ENCODE measurements at places on chromosomes 3 and 15.
A peak's percentile ranks its signal among the peaks of the same experiment; 100 is the strongest.

- DNase-seq: no peak
Measured at GRCh38 chr3:63679186-63679585, 26.7 kb downstream of the SNTN start.

GRCh38 chr3:34183611-34184340, 385.3 kb downstream of the PDCD6IP start:
- DNase-seq: no peak

GRCh38 chr3:73365756-73366397, 258.9 kb downstream of the PDZRN3 start:
- DNase-seq: no peak

GRCh38 chr3:185172086-185173049, 19.5 kb upstream of the C3orf70 start:
- DNase-seq: no peak

- no peak for DNase-seq
Measured at GRCh38 chr3:106720510-106720909, 656.7 kb upstream of the CCDC54 start.

GRCh38 chr3:141776885-141777284, 13.7 kb downstream of the GRK7 start:
- no peak for DNase-seq

- DNase-seq: no peak
Measured at GRCh38 chr3:152382312-152383135, 113.8 kb downstream of the MBNL1 start.

DNA sequence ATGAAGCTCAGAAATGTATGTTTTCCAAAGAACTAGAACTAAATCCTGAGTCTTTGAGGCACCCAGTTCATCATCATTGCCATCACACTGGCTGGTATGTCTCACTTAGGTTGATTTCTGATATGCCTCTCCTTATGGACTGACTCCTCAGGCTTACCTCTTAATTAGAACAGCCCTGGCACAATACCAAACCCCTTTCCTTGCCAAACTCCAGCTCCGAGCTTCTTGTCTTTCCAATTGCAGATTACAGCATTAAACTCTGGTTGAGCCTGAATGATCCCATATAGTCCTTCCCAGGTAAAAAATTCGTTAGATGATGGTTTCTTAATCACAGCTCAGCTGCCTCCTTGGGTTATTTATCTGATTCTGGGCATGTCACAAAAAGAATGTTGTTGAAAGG, 66.3 kb downstream of the RTP4 start:
- DNase-seq: no peak

GRCh38 chr3:168534761-168535160, 439.0 kb upstream of the GOLIM4 start:
- DNase-seq: no peak

GRCh38 chr3:146581080-146581601, 24.0 kb downstream of the PLSCR5 start:
- no peak for DNase-seq

DNA sequence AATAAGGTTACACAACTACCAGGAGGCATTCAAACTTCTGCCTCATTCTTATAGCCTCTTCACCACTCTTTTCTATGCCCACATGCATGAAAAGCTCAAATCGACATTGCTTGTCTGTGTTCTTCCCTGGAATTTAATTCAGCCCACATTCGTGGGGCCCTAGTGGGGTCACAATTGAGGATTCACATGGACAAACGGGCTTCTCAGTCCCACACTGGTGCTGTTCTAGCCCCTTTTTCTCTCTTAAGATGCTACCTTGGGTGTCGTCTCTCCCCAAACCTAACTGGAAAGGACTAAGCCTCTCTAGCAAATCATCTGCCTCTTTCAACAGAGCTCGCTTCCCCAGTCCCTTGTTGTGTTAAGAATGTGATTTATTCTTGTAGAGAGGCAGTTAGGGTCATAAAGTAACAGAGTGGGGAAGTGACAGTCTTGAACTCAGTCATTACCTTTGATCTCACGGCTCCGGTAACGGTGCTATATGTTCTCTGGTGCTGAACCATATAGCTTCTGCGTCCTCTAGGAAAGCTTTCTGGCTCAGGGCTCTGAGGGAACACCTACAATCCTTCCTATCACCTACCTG, 4.9 kb downstream of the LPP start:
- no peak for DNase-seq

GRCh38 chr15:50594311-50594710, 47.8 kb upstream of the USP50 start:
- no peak for DNase-seq

DNA sequence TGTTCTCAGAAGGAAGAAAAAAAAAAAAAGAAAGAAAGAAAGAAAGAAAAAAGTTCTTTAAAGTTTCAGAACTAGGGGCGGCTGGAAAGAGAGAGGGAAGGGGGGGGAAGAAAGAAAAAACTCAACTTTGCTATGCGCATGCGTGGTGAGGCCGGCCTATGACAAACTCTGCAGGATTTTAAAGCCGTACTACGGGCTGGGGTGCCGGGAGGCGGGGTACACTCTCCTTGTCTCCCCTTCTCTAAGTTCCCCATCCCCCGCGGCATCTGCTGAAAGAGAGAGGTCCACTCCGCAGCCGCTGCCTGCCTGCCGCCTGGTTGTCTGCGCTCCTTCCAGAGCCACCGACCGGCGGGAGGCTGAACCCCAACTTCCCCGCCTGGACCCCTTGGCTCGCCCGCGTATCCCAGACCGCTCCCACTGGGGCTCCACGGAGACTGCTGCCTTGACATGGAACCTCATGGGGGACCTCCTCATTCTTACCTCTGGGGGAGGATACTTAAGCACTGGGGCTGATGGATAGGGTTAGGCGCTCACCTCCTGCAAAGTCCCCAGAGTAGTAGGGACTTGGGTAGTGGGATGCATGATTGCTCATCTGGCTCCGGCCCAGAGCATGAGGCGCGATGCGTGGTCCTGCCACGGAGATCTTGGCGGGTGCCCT, 1.4 kb upstream of the WNT5A start:
- DNase-seq: no peak

- DNase-seq: no peak
Measured at GRCh38 chr3:103511891-103512290, 1077.1 kb downstream of the ZPLD1 start.

GRCh38 chr15:86038491-86038890, 41.2 kb upstream of the AGBL1 start:
- DNase-seq: no peak

GRCh38 chr3:124826703-124827102, 60.5 kb downstream of the ITGB5 start:
- no peak for DNase-seq

GRCh38 chr3:33061782-33062181, 35.2 kb downstream of the GLB1 start:
- DNase-seq: peak; percentile 32

GRCh38 chr3:134239538-134239937, 11.1 kb downstream of the RYK start:
- DNase-seq: no peak

- DNase-seq: no peak
Measured at GRCh38 chr15:62107571-62108121, 40.9 kb downstream of the C2CD4A start.

DNA sequence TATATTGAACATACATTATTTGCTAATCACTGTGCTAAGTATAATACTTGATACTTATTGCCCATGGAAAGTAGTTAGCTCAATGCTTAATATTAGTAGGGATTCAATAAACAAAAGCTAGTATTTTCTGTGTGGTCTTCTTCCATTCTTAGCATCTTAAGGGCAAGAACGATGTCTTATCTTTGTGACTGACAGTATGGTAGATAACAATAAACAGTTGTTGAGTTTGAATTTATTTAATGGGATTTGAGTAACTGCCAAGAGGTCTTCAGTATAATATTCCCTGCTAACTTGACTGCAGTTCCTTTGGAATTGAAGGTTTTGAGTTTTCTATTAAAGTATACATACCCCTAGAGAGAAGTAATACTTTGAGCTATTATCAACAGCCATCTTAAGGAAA, 70.1 kb downstream of the ZNF609 start:
- no peak for DNase-seq

DNA sequence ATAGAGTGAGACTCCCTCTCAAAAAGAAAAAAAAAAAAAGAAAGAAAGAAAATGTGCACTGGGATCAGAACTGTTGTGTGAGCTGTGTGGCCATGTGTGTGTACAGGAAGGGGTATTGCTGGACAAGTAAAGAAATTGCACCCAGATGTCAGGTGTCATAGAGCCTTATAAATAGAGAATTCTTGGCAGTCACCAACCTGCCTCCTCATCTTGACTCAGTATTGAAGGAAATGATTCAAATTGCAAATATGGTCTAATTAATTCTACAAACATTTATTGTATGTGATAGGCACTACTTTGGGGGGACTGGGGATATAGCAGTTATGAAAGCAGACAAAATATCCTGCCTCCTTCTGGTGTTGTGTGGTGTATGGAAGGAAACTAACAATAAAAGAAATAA, 243.8 kb upstream of the TTC14 start:
- no peak for DNase-seq

DNA sequence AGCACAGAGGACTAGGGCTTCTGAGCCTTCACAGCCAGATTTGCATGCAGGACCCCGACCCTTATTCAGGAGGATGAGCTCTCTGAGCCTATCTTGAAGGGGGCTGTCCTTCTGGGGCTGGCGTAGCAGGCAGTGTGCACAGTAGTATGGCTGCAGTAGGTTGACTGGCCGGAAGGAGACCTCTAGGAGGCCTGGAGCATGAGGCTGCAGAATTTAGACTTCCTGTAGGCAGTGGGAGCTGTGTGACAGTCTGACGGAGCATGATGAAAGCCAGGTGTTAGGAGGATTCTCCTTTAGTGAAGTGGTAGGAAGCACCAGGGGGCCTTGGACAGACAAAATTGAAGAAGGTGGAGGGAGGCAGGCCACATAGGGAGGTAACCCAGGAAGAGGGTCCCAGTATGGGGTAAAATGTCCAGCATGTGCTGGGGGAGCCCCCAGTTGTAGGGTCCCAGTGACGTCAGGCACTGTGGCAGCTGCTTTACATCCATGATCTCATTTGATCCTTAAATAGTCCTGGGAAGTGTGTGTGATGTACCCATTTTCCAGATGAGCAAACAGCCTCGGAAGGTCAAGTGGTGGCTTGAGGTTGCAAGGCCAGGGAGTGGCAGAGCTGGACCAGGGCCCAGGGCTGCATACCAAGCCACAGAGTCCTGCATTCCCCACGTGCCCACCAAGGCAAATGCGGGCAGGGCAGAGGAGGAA, 36.1 kb downstream of the SPSB4 start:
- DNase-seq: no peak

GRCh38 chr3:42887084-42887483, 11.4 kb upstream of the CYP8B1 start:
- DNase-seq: no peak

GRCh38 chr3:160546727-160547126, 18.6 kb downstream of the KPNA4 start:
- DNase-seq: no peak

DNA sequence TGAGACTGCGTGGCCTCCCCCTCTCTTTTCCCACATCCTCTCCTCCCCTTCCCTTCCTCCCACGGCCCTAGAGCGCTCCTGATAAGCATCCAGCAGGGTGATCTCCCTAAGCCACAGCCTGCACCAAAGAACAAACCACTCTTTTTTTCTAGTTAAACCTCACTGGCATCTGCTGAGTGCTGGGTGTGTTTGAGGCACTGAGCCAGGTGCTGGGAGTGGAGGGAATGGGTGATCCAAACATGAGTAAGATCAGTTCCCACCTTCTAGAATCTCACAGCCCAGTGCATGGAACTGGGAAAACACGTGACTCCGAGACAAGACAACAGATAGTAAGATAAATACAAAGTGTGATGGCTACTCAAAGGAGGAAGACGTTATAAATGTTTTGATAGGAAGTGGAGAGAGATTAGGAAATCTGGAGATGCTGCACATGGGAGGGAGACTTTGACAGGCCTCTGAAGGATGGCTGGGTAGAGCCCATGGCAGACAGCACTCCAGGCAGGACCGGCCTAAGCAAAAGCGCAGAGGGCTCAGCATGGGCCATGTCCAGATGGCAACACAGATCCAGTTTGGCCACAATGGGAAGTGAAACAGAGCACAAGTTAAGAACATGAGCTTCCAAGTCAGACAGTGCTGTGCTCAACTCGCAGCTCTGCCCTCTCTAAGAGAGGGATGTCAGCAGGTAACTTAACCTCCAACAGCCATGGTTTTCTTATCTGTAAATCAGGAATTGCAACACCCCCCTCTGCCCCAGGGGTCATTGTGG, 55.6 kb downstream of the CCR3 start:
- DNase-seq: no peak

- DNase-seq: no peak
Measured at GRCh38 chr3:174116421-174116820, 718.9 kb downstream of the NLGN1 start.

- DNase-seq: no peak
Measured at GRCh38 chr3:32453346-32453745, 49.3 kb downstream of the CMTM6 start.

- no peak for DNase-seq
Measured at GRCh38 chr3:134824791-134825190, 29.7 kb downstream of the EPHB1 start.

- no peak for DNase-seq
Measured at GRCh38 chr3:182905623-182906022, 74.7 kb downstream of the DCUN1D1 start.

DNA sequence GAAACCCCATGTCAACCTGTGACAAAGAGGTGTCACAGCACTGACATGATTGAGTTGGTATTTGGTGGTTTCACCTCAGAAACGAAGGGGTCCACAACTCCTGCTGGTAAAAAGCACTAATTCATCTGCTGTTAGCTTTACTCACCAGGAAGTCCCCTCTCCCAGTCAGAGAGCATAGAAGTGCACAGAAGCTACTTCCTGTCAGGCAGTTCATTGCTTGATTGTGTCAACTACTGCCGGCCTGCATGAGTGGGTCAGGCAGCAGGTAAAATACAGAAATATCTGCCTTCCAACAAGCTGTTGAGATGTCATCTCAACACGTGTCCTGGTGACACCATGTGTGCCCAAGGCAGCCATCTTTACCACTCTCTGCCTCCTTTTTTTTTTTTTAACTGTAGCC, 596.6 kb upstream of the NR2F2 start:
- no peak for DNase-seq

DNA sequence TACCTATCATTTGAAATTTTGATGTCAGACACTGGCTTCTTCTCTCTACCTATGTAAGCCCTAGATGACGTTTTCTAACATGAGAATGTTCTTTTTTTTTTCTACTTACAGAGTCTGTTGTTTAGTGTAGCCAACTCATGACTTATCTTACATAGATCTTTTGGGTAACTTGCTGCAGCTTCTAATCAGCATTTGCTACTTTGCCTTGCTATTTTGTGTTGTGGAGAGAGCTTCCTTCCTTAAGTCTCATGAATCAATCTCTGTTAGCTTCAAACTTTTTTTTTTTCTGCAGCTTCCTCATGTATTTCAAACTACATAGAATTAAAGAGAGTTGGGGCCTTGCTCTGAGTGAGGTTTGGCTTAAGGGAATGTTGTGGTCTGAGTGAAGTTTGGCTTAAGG, 568.7 kb upstream of the BCHE start:
- DNase-seq: no peak

GRCh38 chr15:60044636-60045270, 40.6 kb downstream of the FOXB1 start:
- no peak for DNase-seq

All from stimulated activated CD4-positive, alpha-beta T cell treated with anti-CD3 and anti-CD28 coated beads, Interleukin-1b, Interleukin-23, amount 100 ng/mL, for 4 hours (primary cell).